ENCODE measurements at places on chromosomes 4 and X. TPM values are rescaled to one million over a fixed set of nuclear protein-coding genes. Genes with fewer than 3 reads are reported as not detected.

- ATAC-seq, result no peak
These were observed 46.5 kb downstream of the DACH2 start for GRCh38 chrX:86194758-86195157.

The CNGA1 gene
- total RNA-seq, result 0.24 TPM

- no peak for ATAC-seq
These were observed 158.1 kb downstream of the FHIP1A start for GRCh38 chr4:151567056-151567455.

- ATAC-seq, result no peak
These were observed 168.8 kb downstream of the CLCN4 start for GRCh38 chrX:10325611-10326010.
